Left ventricle myocardium superior (tissue), 1 donor: ENCODE measurements at places on chromosomes 2 and 18. TPM values are rescaled to one million over a fixed set of nuclear protein-coding genes. Genes with fewer than 3 reads are reported as not detected.

DNA sequence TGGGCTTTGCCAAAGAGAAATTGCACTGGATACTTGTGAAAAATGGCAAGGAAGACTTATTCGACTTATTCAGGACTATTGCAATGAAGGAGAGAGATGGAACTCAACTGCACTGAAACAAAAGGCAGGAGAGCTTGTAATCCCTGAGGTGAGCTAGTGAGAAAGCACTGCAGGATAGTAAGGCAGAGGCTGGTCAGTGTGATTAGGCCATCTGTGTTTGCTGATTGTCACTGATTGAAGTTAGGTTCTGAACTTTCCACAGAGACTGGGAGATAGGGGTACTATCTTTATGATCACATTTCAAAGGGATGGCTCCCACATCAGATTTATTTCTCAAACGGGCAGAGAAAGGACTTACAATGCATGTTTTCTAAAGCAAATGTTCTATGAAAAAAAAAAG is 82.9 kb downstream of the SERPINB8 start:
- DNase-seq = no peak

DNA sequence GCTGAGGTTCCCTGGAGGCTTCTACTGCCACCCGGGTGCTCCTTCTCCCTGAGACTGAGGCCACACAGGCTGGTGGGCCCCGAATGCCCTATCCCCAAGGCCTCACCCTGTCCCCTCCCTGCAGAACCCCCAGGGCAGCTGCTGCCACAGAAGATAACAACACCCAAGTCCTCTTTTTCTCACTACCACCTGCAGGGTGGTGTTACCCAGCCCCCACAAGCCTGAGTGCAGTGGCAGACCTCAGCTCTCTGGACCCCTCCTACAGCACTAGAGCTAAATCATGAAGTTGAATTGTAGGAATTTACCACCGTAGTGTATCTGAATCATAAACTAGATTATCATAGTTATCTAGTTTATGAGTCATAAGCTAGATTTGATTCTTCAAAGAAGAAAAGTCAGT is 7.3 kb upstream of the CENPA start:
- DNase-seq = no peak

- no peak for DNase-seq
Measured at GRCh38 chr2:178005756-178006155, 66.8 kb downstream of the PDE11A start.

DNA sequence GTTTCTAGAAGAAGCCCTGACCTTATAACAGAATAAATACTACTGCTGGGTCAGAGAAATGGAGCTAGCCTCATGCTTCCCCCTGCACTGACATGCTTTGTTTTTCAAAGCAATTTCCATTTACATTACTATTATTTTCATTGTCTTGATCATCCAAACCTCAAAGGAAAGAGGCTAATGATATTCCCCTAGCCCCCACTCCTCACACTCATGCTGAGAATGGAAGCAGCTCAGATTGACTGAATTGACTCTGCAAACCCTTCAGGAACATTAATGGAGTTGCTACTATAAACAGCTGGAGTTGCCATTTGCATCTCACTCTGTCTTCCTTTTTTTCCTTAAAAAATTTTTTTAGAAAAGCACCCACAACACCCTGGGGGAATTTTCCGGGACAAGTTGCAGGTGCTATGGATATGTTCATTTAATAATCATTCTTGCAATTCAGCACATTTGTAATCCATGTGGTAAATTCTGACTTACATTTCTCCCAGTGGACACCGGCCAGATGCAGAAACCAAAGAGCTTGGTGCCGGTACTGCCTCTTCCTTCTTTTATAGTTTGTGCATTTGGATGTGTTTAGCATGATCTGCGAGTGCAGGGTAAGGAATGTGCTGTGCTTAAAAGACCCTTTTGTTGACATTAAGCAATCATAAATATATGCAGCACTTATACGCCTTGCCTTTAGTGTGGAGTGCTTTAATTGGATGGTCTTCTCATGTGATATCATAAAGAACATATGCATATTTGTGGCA is 103.3 kb upstream of the OSR1 start:
- DNase-seq = no peak

DNA sequence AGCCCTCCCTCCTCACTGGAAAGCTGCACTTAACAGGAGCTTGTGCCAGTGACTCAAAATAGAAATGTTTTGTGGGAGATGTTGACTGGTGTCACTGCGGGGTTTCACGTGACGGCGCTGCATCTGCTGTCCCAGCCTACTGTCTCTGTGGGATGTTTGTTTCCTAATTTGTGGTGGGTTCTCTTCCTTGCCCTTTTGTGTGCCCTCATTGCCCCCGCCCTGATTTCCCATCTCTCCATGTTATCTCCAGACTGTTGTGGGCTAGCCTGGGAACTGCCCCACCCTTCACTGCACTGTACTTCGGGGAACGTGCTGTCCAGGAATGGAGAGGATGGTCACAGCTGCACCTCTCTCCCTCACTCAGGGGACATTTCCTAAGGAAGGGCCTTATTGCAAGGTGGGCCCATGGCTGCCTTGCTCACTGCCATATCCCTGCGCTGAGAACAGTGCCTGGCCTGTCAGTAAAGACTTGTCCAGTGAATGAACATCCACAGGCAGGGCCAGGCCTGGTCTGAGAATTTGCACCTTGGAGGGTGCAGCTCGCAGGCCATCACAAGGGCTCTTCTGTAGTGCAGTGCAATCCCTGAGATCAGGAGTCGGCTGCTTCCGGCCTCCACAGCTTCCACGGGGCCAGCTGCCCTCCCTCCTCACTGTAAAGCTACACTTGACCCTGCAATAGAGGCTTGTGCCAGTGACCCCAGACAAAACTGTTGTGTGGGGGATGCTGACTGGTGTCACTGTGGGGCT is 18.1 kb downstream of the ZAP70 start:
- no peak for DNase-seq

DNA sequence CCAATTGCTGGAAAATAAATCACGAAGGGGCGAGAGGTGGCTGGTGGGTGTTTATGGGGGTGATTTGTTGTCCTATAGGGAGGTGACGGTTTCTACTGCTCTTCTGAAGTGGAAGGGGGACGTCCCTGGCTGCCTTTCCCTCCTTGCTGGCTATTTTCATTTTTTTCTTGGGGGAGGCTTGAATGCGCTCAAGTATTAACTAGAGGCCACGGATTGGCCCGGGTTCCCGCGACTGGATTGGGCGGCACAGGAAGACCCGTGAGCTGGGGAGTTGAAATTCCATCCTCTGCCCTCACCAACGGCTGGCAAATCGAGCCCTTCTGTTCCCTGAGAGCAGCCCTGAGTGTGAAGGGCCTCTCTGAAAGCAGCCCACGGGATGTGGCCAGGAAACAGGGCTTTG is 176.5 kb upstream of the SPRED2 start:
- DNase-seq = no peak

DNA sequence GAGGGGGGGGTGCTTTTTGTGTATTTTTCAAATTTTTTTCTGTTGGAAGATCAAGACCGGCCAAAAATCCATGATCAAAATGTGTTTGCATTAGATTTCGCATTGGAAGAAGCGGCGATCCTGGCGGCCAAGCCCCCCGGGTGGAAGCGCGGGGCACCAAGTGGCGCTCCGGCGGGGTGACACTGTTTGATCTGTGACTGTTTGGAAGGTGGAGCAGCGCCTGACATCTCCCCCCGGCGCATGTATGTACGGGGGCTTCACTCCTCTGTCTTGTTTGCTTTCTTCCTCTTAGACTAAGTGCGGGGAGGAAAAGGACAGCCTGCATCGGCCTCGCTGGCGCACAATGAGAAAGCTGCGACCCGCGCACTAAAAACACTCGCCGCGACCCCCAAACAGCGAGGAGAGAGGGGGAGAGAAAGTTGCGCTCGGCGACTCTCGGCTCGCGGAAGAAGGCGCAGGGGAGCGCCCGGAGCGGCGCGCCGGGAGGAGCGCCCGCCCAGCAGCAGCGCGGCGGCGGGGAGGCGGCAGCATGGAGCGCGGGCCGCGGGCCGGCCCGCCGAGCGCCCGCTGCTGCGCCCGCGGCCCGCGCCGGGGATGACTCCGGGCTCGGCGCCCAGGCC is 515 bp downstream of the TSHZ1 start:
- DNase-seq = no peak

DNA sequence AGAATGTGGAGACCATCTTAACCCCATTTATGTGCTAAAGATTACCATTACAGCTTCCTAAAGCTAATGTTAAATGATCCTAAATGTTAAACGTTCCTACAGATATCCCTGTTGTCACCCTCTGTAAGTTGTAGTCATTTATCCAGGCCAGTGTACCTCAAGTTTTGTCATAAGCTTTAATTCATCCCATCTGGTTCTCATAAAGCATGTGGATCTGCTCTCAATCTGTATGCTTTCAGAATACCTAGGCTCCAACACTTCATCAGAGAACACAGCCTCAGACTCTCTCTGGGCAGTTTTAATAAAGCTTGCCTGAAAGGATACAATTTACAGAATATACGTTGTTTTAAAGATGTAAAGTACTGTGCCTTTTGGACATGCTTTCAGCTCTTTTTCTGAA is 4.2 kb upstream of the CCDC178 start:
- no peak for DNase-seq

NCKAP5 gene
- 2.8 TPM for total RNA-seq

- DNase-seq = no peak
Measured at GRCh38 chr2:63780518-63781155, 61.1 kb upstream of the UGP2 start.

GRCh38 chr2:220191737-220192136 is 564.3 kb downstream of the SLC4A3 start:
- DNase-seq = no peak

DNA sequence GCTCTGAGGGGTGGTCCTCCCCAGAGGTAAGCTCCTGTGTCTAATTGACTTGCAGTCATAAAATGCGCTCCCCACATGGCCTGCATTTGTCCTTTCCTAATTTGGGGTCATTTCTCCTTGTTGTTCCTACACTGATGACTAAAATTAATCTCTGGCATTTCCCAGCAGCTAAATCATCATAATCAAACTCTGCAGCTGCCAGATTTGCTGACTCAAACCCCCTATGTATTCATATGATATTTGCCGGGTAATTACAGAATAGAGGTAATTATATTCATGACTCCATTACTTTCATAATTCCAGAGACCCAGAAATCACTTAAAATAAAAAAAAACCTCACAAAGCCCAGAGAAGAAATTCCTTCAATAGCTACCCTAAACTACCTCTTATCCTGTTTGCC is 331.4 kb upstream of the KLHL29 start:
- DNase-seq = no peak

DNA sequence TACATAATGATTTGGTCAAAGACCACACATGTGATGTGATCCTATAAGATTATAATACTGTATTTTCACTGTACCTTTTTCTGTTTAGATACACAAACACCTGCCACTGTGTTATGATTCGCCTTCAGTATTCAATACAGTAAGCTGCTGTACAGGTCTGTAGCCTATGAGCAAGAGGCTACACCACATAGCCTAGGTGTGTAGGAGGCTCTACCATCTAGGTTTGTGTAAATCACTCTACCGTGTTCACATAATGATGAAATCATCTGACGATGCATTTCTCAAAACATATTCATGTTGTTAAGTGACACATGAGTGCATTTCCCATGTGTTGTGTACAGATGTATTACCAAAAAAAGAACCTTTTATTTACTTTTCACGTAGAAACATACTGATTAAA is 74.5 kb downstream of the USP40 start:
- DNase-seq = no peak

DNA sequence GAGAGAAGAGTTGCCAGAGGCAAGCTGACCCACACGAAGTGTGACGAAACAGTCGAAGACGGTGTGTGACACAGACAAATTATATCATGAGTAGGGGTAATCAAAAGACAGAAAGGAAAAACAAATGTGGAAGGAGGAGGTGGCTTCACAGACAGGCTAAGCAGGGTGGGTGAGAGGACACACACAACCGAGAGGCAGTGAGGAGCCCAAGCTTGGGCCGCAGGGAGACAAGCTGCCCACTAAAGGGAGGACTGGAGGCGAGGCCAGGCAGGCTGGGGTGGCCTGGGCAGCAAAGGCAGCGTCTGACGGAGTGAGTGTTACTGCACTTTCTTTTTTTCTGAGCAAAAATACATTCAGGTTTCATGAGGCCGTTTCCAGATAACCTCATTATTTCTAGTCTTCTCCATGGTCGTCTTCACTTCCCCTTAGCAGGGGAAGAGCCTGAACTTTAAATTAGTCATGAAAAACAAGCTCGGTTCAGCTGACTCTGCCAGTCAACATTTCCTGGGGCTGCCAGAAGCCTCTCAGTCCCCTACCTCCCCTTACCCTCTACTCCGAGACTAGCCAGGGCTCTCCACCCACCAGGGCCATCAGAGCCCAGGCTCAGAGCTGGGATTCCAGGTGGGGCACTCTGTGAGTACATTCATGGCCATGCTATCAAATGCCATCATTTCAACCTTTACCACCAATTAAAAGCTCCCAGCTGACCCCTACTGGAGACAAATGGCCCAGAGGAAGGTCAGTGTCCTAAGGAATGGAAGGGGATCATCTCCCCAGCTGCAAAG is 13.8 kb upstream of the ZFP36L2 start:
- DNase-seq = no peak

DNA sequence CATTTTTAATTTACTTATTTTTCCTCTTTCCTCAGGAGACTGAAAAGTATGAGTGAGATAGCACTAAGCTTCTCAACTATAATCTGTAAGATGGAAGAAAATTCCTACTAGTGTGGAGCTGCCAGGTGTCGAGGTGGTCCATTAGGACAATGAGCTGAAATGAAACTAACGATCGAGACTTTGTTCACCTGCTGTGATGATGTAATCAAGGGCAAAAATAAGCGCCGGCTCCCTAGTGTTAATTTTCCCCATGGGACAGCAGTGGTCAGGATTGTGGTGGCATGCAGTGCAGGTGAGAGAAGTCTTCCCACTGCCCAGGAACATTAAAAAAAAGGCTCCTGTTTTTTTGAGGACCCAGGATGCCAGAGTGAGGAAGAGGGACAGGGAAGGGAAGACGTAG is 859.1 kb upstream of the GCFC2 start:
- no peak for DNase-seq

- DNase-seq = no peak
Measured at GRCh38 chr2:235105821-235106359, 154.1 kb downstream of the SH3BP4 start.

GRCh38 chr2:238462782-238463396 is 36.2 kb downstream of the ASB1 start:
- no peak for DNase-seq

FEV gene
- not detected for total RNA-seq

TBR1 gene
- total RNA-seq = not detected

FOXI3 gene
- not detected for total RNA-seq

DNA sequence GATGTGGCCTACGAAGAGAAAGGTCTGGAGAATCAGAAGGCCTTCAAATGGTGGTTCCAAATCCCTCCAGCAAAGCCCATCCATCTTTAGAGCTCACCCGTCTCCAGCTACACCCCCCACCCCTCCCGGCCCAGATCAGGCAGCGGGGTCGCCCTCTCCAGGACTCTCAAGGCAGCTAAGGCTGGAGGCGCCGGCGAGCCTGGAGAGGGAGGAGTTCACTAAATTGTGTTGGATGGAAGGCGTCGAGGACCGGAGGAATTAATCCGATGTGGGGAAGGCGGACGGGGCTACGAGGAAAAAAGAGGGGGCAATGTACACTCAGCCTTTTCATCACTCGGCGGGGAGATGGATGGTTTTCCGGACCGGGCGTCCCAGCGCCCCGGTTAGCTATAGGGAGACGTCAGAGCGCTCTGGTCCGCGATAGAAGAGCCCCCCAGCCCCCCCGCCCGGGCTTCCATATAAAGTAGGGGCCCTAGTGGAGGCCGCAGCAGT is at the start of gene GRP:
Gene GRP (plus strand): TSS at position 487 of the 492 bp plus-strand sequence. CDS start 108 bp downstream, outside the sequence.
- no peak for DNase-seq

- DNase-seq = no peak
Measured at GRCh38 chr18:11752116-11752911, 63.2 kb downstream of the GNAL start.

- peak; percentile 31 for DNase-seq
Measured at GRCh38 chr2:174337337-174338146, 2.8 kb downstream of the SP9 start.

GRCh38 chr2:242060212-242060835 is 190.8 kb downstream of the RTP5 start:
- no peak for DNase-seq
